ENCODE measurements at places on chromosomes 7 and 10. TPM values are rescaled to one million over a fixed set of nuclear protein-coding genes. Genes with fewer than 3 reads are reported as not detected.

The TMEM270 gene
- not detected for total RNA-seq

The PTPRZ1 gene
- total RNA-seq = 46.1 TPM

GRCh38 chr10:43227911-43228782 is 38.7 kb downstream of the RASGEF1A start:
- DNase-seq = no peak

DNA sequence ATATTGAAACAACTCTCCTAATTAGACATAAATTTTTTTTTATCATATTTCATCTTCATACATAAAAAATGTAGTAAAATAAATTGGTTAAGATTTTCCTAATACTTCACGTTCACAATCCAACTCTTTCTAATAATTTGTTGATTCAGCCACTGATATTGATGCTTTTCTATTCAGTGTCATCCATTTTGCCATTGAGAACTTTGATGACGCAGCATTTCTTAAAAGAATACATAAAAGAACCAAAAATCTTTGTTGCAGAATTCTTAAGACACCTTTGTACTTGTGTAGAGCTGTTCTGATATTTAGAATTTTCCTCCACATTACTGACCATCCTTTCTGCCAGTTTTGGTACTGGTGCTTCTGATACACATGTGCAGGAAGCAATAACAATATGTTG is 52.6 kb downstream of the LOXL4 start:
- no peak for DNase-seq

- no peak for DNase-seq
Observed at GRCh38 chr10:10045765-10046028, 972.0 kb upstream of the CELF2 start.

The TAS2R41 gene
- not detected for total RNA-seq

DNA sequence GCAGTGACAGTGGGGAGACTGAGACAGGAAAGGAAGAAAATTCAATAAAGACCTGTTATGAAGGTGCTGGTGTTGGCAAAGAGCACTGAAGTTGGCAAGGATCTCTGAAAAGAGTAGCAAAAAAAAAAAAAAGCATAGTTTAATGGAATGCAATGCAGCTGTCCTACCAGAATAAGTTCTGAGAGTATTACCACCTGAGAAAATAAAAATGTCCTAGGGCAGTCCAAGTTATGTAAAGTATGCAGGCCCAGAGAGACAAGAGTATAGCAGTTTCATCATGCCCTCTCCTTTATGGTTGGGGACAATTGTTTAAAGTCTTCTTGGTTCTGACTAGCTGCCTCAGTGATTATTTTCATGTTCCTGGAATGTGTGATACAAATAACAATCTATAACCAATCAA is 1092.8 kb downstream of the SORCS3 start:
- DNase-seq = no peak

Data from mammary epithelial cell (primary cell).